Regular cardiac myocyte (primary cell): ENCODE measurements at places on chromosomes 2 and 18. TPM values are rescaled to one million over a fixed set of nuclear protein-coding genes. Genes with fewer than 3 reads are reported as not detected.

Gene DYNAP
- total RNA-seq, result not detected in 2 replicates

Gene IMPACT
- total RNA-seq, result 28.2 and 36.4 TPM in 2 replicates

Gene CNGA3
- total RNA-seq, result not detected in 2 replicates

Gene KCNJ13
- total RNA-seq, result not detected in 2 replicates

Gene YIPF4
- 20.6 and 36.4 TPM in 2 replicates for total RNA-seq

Gene CCDC74B
- total RNA-seq, result 1.5 and 2.3 TPM in 2 replicates

Gene PCGF1
- 20.3 and 25.9 TPM in 2 replicates for total RNA-seq

Gene IL36A
- not detected in 2 replicates for total RNA-seq

Gene SERPINB10
- not detected in 2 replicates for total RNA-seq

Gene PLEKHB2
- 140 and 209 TPM in 2 replicates for total RNA-seq

Gene GNAL
- total RNA-seq, result under 0.01 and 0.28 TPM in 2 replicates

Gene FOXI3
- total RNA-seq, result not detected in 2 replicates

Gene ABCG8
- total RNA-seq, result not detected in 2 replicates

Gene ACVR2A
- 7.3 and 22.6 TPM in 2 replicates for total RNA-seq

Gene CRIM1
- 486 and 660 TPM in 2 replicates for total RNA-seq

Gene CRYBA2
- total RNA-seq, result not detected in 2 replicates

Gene PIEZO2
- 2.9 and 5.1 TPM in 2 replicates for total RNA-seq

Gene SMC6
- total RNA-seq, result 21.4 and 30.1 TPM in 2 replicates

Gene C1QL2
- not detected in 2 replicates for total RNA-seq

Gene TBR1
- under 0.01 TPM in 1 of 2 replicates, not detected in the other for total RNA-seq

Gene CAPG
- total RNA-seq, result 22.8 and 28.4 TPM in 2 replicates

Gene KLHL41
- 0.38 and 0.85 TPM in 2 replicates for total RNA-seq

Gene KLHL29
- 2.9 and 3.4 TPM in 2 replicates for total RNA-seq

Gene ALPI
- not detected in 2 replicates for total RNA-seq

Gene BOLL
- not detected in 2 replicates for total RNA-seq

Gene CXCR2
- total RNA-seq, result not detected in 2 replicates

Gene ALPG
- total RNA-seq, result not detected in 2 replicates

Gene TTC27
- total RNA-seq, result 29.9 and 39.7 TPM in 2 replicates

Gene C2orf66
- under 0.01 TPM in 1 of 2 replicates, not detected in the other for total RNA-seq
